Central memory CD8-positive, alpha-beta T cell (primary cell): ENCODE measurements at places on chromosomes 5 and 9.

DNA sequence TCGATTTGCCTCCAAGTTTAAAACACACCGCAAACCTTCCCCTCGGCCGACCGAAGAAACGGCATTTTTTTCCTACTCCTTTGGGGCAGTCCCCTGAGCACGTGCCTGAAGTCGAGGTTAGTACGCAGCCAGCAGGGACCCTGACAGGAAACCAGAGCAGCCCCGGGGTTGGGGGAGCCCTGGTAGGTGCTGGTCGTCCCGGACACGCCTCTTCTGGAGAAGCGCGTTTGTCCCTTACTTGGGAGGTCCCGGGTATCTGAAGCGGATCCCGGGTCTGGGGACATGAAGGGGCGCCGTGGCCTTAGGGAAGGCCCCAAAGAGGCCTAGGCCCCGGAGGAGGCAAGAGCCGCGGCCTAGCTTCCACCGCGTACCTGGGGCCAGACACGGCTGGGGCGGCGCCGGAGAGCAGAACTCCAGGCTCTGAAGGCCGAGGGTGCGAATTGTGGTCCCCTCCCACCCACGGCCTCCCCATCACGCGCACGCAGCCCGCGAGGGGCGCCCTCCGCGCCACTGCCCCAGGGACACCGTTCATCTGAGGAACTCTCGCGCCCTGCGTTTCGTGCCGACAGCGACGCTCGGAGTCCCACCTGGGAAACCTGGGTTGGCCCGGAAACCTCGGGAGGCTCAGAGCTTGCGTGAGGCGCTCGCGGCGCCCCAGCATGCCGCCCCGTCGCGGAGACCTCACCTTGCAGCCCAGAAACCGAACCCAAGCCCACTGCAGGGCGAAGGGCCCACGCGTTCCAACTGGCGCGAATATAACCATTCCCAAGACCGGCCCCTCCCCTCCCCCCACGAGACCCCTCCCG lies 10.4 kb downstream of the OTP start:
- H3K27ac ChIP-seq, result no peak overlapping the region
- DNase-seq, result no peak
- H3K27me3 ChIP-seq, result peaks cover 94% of the 10 kb centered on the region
- no peak overlapping the region for H3K4me3 ChIP-seq
- H3K36me3 ChIP-seq, result peaks cover 10% of the 10 kb centered on the region
- peaks cover 24% of the 10 kb centered on the region for H3K4me1 ChIP-seq

GRCh38 chr5:33372721-33373472 lies 67.9 kb upstream of the TARS1 start:
- DNase-seq, result no peak
- peaks cover 10% of the 10 kb centered on the region for H3K27me3 ChIP-seq
- H3K4me3 ChIP-seq, result no peak overlapping the region
- no peaks in the 10 kb centered on the region for H3K36me3 ChIP-seq
- no peaks in the 10 kb centered on the region for H3K4me1 ChIP-seq

DNA sequence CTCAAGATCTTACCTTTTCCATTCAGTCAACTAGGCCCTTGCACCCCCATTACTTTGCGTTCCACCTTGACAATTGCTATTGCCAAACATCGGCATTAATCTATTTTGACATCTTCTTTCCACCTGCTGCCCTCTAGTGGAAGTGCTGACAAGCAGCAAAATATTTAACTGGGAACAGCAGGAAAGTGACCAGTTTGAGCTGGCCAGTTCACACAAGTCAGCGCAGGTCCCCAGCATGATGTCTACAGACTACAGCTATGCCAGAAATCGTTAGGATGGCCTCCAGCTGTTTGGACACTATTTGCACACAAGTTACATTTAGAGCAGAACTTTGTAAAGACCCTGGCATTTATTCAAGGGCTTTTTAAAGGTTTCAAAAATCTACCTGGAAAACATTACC lies 160.1 kb downstream of the GHR start:
- no peaks in the 10 kb centered on the region for H3K4me1 ChIP-seq
- no peaks in the 10 kb centered on the region for H3K36me3 ChIP-seq
- H3K27ac ChIP-seq, result no peak overlapping the region
- no peak overlapping the region for H3K4me3 ChIP-seq
- DNase-seq, result no peak

DNA sequence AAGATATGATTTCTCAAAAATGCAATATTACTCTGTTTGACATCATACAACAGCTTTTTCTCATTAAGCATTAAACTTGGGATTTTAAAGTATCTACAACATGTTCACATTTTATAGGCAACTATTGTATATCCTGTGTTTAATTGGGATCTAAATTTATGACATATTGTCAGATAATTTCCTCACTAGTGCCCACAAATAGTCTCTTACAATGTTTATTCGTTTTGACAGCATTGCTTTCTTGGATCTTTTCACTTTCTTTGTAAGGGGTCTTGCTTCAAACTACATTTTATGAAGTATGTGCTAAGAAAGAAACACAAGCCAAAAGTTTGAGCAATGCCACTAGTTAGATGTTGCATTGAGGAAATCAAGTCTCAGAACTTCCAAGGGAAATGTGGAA lies 285.1 kb downstream of the TMEM167A start:
- H3K4me3 ChIP-seq, result no peak overlapping the region
- peaks cover 22% of the 10 kb centered on the region for H3K27me3 ChIP-seq
- H3K27ac ChIP-seq, result no peak overlapping the region
- no peaks in the 10 kb centered on the region for H3K36me3 ChIP-seq
- no peak for DNase-seq
- no peaks in the 10 kb centered on the region for H3K4me1 ChIP-seq

DNA sequence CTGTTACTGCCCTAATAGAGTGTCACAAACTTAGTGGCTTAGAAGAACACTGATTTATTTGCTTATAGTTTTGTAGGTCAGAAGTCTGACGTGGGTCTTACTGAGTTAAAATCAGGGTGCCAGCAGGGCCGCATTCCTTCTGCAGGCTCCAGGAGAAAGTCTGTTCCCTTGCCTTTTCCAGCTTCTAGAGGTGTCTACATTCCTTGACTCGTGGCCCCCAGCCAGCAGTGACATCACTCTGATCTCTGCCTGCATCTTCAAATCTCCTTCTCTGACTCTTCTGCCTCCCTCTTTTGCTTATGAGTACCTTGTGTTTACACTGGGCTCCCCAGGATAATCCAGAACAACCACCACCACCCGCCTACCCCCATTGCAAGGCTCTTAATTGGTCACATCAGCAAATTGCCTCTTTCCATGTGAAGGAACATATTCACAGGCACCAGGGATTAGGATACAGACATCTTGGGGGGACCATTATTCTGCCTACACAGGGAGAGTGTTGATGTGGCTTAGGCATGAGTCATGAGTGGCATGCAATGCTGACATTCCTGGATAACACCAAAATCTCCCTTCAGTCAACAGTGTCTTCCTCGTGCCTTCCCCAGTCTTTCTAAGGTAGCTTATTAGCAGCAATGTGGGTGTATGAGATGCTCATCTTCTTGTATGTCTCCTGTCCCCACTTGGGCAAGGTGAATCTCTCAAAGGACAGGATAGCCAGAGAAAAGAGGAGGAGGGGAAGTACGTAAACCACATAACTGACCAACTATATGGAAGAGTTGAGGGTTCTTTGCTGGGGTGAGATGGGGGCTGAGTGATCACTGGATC lies 24.4 kb downstream of the CYFIP2 start:
- no peak for DNase-seq
- H3K4me3 ChIP-seq, result no peak overlapping the region
- H3K4me1 ChIP-seq, result peaks cover 44% of the 10 kb centered on the region
- H3K27me3 ChIP-seq, result no peaks in the 10 kb centered on the region
- H3K36me3 ChIP-seq, result peaks cover 56% of the 10 kb centered on the region

- no peak overlapping the region for H3K27ac ChIP-seq
- no peak for DNase-seq
- no peaks in the 10 kb centered on the region for H3K27me3 ChIP-seq
- no peaks in the 10 kb centered on the region for H3K36me3 ChIP-seq
- H3K4me3 ChIP-seq, result no peak overlapping the region
- no peaks in the 10 kb centered on the region for H3K4me1 ChIP-seq
Measured at GRCh38 chr9:117290856-117291622, 123.8 kb downstream of the ASTN2 start.

- H3K27me3 ChIP-seq, result no peaks in the 10 kb centered on the region
- no peak for DNase-seq
- no peak overlapping the region for H3K4me3 ChIP-seq
- H3K27ac ChIP-seq, result peak overlapping the region; percentile 54
Measured at GRCh38 chr5:56837381-56837780, 22.0 kb downstream of the MAP3K1 start.

- H3K4me3 ChIP-seq, result no peak overlapping the region
- no peaks in the 10 kb centered on the region for H3K4me1 ChIP-seq
- H3K27me3 ChIP-seq, result peaks cover 26% of the 10 kb centered on the region
- no peaks in the 10 kb centered on the region for H3K36me3 ChIP-seq
- DNase-seq, result no peak
Measured at GRCh38 chr9:120336753-120337090, 243.2 kb downstream of the CDK5RAP2 start.

- H3K4me1 ChIP-seq, result no peaks in the 10 kb centered on the region
- no peak for DNase-seq
- no peaks in the 10 kb centered on the region for H3K27me3 ChIP-seq
- no peaks in the 10 kb centered on the region for H3K36me3 ChIP-seq
- no peak overlapping the region for H3K27ac ChIP-seq
Measured at GRCh38 chr9:119852390-119852789, 483.2 kb upstream of the BRINP1 start.

- H3K4me1 ChIP-seq, result no peaks in the 10 kb centered on the region
- H3K27ac ChIP-seq, result no peak overlapping the region
- no peaks in the 10 kb centered on the region for H3K36me3 ChIP-seq
- DNase-seq, result no peak
- H3K4me3 ChIP-seq, result no peak overlapping the region
Measured at GRCh38 chr5:88967633-88968585, 84.9 kb upstream of the MEF2C start.

DNA sequence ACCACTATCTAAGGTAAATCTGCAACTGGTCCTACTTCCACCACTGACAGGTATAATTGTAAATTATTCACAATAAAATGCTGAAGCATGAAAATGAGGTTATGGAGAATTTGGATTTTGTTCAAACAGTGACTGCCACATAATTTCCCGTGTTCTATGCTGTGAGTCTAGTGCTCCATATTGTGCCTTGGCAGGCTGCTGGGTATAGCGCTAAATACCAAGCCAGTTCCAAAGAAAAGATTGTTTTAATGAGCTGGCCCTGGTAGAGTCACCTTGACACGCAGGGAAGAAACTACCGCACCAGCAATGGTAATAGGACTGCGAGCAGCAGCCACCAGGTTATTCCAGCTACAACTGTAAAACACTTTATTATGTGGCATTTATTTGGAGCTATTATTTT lies 30.4 kb downstream of the PSMB7 start:
- H3K27ac ChIP-seq, result no peak overlapping the region
- H3K4me1 ChIP-seq, result peaks cover 31% of the 10 kb centered on the region
- no peak overlapping the region for H3K4me3 ChIP-seq
- no peak for DNase-seq
- H3K36me3 ChIP-seq, result peaks cover 21% of the 10 kb centered on the region
- H3K27me3 ChIP-seq, result no peaks in the 10 kb centered on the region

GRCh38 chr9:136618580-136619547 lies 43.9 kb upstream of the EGFL7 start:
- no peaks in the 10 kb centered on the region for H3K27me3 ChIP-seq
- peak overlapping the region; percentile 86 for H3K27ac ChIP-seq
- H3K4me3 ChIP-seq, result peak overlapping the region; percentile 55

GRCh38 chr5:138574744-138575193 lies 432 bp downstream of the HSPA9 start:
- peaks cover 24% of the 10 kb centered on the region for H3K4me1 ChIP-seq
- DNase-seq, result no peak
- H3K36me3 ChIP-seq, result peaks cover 55% of the 10 kb centered on the region
- peak overlapping the region; percentile 100 for H3K27ac ChIP-seq

- H3K27me3 ChIP-seq, result no peaks in the 10 kb centered on the region
- no peaks in the 10 kb centered on the region for H3K36me3 ChIP-seq
- no peaks in the 10 kb centered on the region for H3K4me1 ChIP-seq
- H3K4me3 ChIP-seq, result no peak overlapping the region
- no peak for DNase-seq
Measured at GRCh38 chr9:103245369-103245768, 250.2 kb downstream of the CYLC2 start.

- no peak overlapping the region for H3K4me3 ChIP-seq
- peaks cover 20% of the 10 kb centered on the region for H3K27me3 ChIP-seq
- no peak overlapping the region for H3K27ac ChIP-seq
- no peaks in the 10 kb centered on the region for H3K4me1 ChIP-seq
Measured at GRCh38 chr9:18263377-18263776, 210.6 kb upstream of the ADAMTSL1 start.

DNA sequence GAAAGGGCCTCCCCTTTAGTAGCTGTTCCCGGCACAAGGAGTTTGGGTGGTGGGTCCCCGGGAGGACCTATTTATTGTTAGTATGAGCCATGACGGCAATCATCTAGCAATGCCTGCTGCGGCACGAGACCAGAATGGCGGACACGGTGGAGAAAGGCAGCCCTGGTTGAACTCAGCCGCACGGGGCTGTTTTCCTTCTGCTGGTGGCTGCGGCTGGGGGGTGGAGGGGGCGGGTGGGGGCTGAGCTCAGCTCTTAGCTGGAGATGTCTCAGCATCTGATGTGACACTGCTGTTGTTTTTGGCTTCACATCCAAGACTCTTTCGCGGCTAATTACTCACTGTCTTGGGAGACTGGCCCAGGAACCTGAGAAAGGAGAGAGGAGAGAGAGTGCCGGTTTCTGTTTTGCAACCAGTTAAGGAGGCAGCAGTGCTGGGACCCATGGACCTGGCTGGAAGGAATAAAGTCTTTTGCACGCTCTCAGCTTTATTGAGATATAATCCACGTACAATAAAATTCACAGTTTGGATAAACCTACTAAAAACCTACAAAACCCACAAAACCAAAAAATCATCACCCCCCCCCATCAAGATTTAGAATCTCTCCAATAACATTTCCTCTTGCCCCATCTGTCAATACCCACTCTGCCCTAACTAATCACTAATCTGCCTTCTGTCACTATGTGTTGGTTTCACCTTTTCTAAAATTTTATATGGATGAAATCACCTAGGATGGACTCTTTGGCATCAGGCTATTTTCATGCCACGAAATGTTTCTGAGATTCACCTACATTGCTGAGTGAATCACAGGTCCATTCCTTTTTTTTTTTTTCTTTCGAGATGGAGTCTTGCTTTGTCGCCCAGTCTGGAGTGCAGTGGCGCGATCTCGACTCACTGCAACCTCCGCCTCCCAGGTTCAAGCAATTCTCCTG lies 81.8 kb upstream of the NEURL1B start:
- no peak overlapping the region for H3K27ac ChIP-seq
- no peak overlapping the region for H3K4me3 ChIP-seq
- no peak for DNase-seq

DNA sequence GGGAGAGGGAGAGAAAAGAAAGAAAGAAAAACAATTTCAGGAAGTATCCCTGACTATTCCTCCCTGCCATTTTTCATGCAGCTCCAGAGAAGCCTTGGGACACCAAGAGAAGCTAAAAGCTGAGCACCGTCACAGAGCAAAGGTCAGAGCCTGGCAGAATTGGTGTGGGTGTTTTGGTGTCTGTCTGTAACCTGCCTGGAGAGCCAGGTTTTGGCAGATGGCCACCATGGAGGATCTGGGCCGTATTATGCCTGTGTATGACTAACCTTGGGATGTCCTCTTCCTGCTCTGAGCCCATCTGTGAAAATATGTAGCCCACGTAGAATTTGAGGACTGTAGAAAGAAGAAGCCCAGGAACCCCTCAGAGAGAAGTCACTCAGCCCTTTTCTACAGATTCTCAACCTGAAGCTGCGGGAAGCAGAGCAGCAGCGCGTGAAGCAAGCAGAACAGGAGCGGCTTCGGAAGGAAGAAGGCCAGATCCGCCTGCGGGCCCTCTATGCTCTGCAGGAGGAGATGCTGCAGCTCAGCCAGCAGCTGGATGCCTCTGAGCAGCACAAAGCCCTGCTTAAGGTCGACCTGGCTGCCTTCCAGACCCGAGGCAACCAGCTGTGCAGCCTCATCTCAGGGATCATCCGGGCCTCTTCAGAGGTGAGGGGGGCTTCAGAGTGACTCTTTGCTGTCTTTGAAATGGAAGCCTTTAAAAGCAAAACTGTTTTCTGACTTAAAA lies 18.8 kb downstream of the GLE1 start:
- H3K27me3 ChIP-seq, result no peaks in the 10 kb centered on the region
- H3K36me3 ChIP-seq, result peaks cover 73% of the 10 kb centered on the region
- no peaks in the 10 kb centered on the region for H3K4me1 ChIP-seq
- no peak overlapping the region for H3K27ac ChIP-seq
- no peak overlapping the region for H3K4me3 ChIP-seq
